ENCODE measurements at places on chromosomes 13 and 19.
A peak's percentile ranks its signal among the peaks of the same experiment; 100 is the strongest.

DNA sequence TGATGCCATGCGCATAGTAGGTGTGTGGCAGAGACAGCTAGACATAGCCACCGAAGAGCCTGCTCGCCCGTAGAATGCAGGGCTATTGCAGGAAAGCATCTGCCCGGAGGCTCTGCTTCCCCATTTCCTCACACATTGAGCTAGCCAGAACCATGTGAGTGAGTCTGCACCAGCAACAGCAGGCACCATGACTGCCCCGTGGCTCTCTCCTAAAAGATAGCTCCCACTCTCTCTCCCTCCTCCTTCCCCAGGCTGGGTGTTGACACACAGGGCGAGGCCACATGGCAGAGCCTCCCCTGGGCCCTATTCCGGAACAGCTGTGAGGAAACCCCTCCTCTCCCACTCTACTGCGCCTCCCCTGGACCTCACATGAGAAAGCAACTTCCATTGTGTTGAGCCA, 52.3 kb upstream of the ATP12A start:
- DNase-seq, result no peak

GRCh38 chr13:97719736-97720135, 233.7 kb upstream of the IPO5 start:
- DNase-seq, result no peak

DNA sequence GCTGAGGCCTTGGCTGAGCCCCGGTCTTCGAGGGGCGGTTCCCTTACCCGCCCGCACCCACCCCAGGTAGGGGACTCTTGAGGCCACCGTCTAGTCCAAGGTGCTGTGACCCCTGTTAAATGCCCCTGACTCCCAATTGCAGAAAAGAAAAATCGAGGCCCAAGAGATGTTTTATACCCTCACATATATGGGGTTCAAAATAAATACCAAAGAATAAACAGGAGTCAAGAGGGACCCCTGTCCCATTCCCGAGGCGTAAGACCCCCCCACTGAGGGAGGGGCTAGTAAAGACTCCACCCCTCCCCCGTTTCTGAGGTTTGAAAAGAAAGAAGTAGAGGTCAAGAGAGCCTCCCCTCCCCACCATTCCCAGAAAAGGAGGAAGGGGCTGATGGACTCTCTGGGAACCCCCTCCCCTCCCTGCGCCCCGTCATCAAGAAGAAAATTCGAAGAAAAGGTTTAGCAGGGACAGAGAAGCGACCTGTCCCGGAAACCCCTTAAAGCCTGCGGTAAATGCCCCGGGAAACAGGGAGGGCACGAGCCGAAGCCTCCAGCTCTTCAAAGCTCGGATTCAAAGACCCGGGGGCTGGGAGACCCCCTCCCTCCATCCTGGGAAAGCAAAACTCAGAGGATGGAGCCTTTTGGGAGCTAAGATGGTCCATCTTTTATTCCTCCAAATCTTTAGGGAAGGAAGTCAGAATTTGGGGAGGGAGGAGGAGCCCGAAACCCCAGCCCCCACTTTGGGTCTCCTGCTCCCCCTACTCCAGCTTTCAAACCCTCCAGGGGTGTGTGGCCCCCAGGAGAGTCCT, 755 bp upstream of the RAB3A start:
- no peak for DNase-seq

DNA sequence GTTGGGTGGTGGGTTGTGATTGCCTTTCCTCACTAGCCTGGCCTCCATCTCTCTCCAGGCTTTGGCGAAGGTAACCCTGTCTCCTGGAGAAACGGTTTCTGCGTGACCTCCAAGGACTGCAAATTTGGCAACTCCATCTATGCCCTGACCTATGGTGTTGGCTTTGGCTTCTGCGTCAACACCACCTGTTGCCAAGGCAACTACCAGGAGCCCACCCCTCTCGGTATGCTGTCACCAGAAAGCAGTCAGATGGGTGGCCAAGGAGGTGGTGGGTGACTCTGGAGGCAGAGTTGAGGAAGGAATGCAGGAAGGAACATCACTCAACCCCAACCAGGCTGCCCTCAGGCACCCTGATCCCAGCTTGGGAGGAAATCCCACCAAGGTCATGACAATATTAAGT, 18.6 kb upstream of the IRGC start:
- no peak for DNase-seq

GRCh38 chr13:66475061-66475460, 755.1 kb downstream of the PCDH9 start:
- no peak for DNase-seq

- DNase-seq, result peak; percentile 58
Observed at GRCh38 chr13:99380921-99381645, 73.9 kb upstream of the GPR183 start.

DNA sequence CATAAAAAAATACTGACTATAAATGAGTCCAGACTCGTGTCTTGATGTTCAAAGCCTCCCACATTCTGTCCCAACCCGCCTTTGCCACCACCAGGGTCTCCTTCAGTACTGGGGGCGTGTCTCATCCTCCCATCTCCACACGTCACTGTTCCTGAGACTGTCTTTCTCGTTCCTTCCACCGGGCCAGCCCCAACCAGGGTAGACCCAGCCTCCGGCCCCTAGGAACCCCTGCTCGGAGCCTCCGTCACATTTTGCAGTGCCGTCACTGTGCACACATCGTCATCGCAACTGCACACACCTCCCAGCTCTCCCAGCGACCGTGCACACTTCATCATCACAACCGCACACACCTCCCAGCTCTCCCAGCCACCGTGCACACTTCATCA, 73.4 kb downstream of the SPACA7 start:
- DNase-seq, result no peak

GRCh38 chr19:45814166-45814780, 835 bp downstream of the RSPH6A start:
- no peak for DNase-seq

- DNase-seq, result no peak
Observed at GRCh38 chr19:40717880-40718773, 1.2 kb downstream of the ITPKC start.

DNA sequence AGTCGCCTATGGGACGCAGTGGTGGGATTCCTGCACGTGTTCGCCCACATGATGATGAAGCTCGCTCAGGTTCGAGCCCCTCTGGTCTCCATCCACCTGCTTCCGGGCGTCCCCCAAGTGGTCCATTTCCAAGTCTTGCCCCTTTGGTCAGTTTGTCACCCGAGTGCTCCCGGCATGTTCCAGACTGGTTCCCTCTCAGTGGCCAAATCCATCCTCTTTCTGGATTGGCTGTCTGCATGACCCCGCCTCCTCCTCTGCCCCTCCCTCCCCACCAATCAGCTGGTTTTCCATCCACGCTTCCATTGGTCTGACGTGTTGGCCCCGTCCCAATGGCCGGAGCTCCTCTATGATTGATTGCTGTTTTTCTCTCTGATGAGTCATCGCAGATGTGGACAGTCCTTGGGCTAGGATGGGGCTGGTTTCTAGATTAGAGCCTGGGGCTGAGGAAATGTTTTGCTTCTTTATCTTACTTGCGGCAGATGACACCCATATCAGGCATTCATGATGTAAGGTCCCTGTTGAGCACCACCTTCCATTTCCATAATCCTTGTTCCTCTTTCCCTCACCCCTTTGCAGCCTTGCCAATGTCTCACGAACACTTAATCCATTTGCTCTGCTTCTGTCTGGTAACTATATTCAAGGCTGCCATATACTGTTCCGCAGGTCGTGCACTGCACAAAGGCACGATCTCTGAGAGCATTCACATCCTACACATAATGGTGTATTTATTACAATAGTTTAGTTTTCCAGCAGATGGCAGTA, 73.8 kb downstream of the MAP4K1 start:
- no peak for DNase-seq

- no peak for DNase-seq
Observed at GRCh38 chr13:58495668-58496067, 864.1 kb downstream of the PCDH17 start.

- no peak for DNase-seq
Observed at GRCh38 chr13:106102786-106103185, 432.7 kb downstream of the EFNB2 start.

- no peak for DNase-seq
Observed at GRCh38 chr13:40570930-40571329, 95.5 kb downstream of the FOXO1 start.

GRCh38 chr19:21482863-21483276, 22.5 kb upstream of the ZNF429 start:
- DNase-seq, result peak; percentile 32

DNA sequence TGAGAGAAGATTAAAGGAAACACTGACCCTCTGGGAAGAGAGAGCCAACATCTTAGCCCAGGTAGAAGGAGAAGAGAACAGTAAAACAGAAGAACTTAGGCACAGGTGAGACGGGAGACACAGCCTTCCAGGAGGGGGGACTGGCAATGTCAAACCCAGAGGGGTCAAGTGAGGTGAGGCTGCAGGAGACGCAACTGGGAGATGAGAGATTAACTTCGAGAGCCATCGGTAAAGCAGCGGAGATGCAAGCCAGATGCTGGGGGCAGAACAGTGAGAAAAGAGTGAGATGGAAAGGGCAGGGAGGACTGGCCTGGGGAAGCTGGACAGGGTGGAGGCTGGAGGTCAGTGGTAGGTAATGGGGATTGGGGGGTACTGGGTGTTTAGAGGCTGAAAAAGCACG, 5.2 kb downstream of the INSR start:
- DNase-seq, result no peak

DNA sequence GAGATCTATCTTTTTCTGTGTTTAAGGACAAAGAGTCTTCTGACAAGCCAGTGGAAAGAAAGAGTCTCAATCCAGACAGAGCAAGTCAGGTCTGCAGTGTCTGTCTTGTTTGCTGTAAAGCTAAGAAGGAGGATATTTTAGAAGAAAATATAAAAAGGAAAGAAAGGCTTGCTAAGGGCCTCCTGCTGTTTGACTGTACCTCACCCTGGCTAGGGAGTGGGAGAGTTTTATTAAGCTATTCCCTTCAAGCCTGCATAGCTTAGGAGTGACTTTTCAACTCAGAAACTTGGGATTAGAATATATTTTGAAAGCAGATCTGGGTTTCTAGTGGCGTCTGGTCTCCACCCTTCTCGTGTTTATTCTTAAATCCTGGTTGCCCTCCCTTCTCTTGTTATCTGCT, 460.0 kb downstream of the COG6 start:
- no peak for DNase-seq

GRCh38 chr19:34676697-34677385, at the start of gene SCGB2B2:
Gene SCGB2B2 (minus strand): TSS chr19:34677159. CDS start chr19:34594563, 82,596 bp downstream.
- peak; percentile 49 for DNase-seq

DNA sequence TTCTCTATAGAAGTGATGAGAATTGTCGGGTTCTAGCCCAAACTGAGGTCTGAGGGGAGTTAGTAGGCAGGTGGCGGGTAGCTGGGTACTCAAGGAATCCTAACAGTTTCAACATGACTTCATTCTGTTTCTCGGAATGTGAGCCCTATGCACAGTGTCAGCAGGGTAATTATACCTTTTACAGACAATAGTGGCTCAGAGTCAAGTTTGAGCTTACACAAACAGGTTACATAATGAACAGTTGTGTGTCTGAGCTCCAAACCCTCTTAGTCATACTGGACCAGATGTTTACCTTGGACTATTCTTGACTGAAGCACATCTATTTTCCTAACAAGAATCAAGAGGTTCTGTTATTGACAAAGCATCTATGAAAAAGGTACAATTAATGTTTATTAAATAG, 1066.7 kb upstream of the PCDH20 start:
- DNase-seq, result no peak

- DNase-seq, result peak; percentile 62
Observed at GRCh38 chr13:98576963-98577835, at the start of gene STK24. Gene STK24 (minus strand): TSS chr13:98577107. CDS start chr13:98576786, 321 bp downstream.

- no peak for DNase-seq
Observed at GRCh38 chr19:6828306-6828697, 55.8 kb downstream of the VAV1 start.

DNA sequence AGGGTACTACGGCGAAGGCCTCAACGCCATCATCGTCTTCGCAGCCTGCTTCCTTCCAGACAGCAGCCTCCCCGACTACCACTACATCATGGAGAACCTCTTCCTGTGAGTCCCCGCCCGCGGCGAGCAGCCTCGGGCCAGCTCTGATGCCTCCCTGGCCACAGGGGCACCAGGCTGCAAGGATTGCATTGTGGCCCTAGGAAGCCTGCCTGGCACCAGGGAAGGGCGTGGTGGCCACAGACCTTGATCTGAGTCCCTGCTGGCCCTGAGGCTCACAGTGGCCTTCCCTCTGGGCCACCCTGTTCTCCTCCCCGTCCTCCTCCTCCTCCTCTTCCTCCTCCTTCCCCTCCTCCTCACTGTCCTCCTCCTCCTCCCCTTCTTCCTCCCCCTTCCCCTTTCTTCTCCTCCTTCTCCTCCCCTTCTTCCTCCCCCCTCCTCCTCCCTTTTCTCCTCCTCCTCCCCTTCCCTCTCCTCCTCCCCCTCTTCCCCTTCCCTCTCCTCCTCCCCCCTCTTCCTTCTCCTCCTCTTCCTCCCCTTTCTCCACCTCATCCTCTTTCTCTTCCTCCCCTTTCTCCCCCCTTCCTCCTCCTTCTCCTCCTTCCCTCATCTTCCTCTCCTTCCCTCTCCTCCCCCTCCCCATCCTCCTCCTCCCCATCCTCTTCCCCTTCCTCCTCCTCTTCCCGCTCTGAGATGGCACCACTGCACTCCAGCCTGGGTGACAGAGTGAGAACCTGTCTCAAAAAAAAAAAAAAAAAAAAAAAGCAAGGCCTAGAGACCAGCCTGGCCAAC, 24.4 kb upstream of the NMRK2 start:
- DNase-seq, result no peak

DNA sequence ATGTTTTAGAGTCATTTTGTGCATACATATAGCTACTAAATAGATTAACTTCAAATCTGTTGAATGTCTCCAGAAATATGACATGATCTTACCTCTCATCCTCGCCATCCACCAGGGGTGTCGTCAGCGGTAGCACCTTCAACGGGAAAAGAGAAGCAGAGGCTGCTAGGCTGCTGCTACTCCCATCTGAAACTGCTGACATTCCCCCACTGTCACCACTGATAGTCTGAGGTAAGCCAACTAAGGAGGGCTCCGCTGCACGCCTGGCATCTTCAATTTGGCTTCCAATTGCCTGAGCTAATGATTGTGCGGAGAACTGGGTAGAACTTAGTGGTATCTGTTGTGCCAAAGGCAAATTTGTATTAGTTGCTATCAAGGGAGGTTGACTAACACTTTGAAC, 3.1 kb downstream of the TSC22D1 start:
- no peak for DNase-seq

DNA sequence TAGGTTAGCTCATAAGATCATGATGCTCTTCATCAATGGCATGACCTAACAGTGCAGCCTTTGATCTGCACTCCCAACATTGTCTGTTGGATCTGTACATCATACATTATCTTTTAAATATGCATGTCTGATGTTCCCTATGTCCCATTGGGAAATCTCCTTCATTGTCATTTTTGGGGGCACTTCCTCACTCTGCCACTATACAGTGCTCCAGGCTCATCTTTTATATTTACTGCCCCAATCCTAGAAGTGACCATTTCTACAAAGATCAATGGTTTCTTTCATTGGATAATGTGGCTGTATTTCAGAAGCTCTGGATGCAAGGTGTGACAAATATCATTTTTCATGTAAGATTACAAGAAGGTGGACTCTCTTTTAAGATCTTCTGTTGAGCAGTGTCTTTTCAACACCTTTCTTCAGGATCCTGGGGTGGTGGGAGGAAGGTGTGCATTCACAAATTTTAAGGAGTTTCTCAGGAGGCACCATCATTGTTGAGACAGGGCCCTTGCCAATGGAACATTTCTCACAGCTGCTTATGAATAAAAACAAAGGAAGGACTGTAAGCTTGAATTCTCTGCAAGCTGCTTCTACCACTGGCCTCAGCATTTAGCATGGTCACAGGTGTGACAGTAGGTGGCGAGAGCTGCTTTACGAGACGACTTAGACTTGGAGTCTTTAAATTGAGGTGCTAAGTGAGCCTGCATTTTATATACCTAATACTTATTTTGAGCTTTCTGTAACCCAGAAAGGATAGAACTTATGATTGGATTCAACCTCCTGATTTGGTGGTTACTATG, 403.0 kb downstream of the LMO7 start:
- DNase-seq, result no peak

GRCh38 chr13:30545320-30545719, 72.4 kb upstream of the USPL1 start:
- DNase-seq, result no peak
